Suprapubic skin (tissue), 4 donors: ENCODE measurements at places on chromosomes 7 and 10. TPM values are rescaled to one million over a fixed set of nuclear protein-coding genes. Genes with fewer than 3 reads are reported as not detected.

GRCh38 chr7:81080553-81080952, 161.7 kb upstream of the SEMA3C start:
- DNase-seq, result no peak
- H3K36me3 ChIP-seq, result no peaks in the 10 kb centered on the region
- no peaks in the 10 kb centered on the region for H3K4me1 ChIP-seq
- no peak overlapping the region for H3K4me3 ChIP-seq
- no peak overlapping the region for H3K27ac ChIP-seq
- no peaks in the 10 kb centered on the region for H3K27me3 ChIP-seq

DNA sequence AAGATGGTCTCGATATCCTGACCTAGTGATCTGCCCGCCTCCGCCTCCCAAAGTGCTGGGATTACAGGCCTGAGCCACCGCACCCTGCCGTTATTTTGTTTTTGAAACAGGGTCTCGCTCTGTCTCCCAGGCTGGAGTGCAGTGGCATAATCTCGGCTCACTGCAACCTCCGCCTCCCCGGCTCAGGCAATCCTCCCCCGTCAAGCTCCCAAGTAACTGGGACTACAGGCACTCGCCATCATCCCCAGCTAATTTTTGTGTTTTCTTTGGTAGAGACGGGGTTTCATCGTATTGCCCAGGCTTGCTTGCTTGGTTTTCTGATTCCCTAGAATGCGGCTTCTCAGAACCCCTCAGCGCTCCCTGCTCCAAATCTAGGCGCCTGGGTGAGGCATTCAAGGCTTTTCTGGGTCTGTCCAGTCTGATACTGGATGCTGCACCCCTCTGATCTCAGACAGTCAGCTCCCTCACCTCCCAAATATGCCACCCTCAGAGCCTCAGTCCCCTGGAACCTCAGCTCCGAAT, 1.3 kb downstream of the TFR2 start:
- peaks cover 20% of the 10 kb centered on the region for H3K27me3 ChIP-seq
- H3K36me3 ChIP-seq, result no peaks in the 10 kb centered on the region
- no peaks in the 10 kb centered on the region for H3K4me1 ChIP-seq

ZNF804B gene
- not detected for total RNA-seq

- no peaks in the 10 kb centered on the region for H3K36me3 ChIP-seq
- no peak for DNase-seq
- H3K4me1 ChIP-seq, result peaks cover 4% of the 10 kb centered on the region
- H3K27ac ChIP-seq, result no peak overlapping the region
These were observed 105.7 kb upstream of the INSIG1 start for GRCh38 chr7:155191901-155192478.

DNA sequence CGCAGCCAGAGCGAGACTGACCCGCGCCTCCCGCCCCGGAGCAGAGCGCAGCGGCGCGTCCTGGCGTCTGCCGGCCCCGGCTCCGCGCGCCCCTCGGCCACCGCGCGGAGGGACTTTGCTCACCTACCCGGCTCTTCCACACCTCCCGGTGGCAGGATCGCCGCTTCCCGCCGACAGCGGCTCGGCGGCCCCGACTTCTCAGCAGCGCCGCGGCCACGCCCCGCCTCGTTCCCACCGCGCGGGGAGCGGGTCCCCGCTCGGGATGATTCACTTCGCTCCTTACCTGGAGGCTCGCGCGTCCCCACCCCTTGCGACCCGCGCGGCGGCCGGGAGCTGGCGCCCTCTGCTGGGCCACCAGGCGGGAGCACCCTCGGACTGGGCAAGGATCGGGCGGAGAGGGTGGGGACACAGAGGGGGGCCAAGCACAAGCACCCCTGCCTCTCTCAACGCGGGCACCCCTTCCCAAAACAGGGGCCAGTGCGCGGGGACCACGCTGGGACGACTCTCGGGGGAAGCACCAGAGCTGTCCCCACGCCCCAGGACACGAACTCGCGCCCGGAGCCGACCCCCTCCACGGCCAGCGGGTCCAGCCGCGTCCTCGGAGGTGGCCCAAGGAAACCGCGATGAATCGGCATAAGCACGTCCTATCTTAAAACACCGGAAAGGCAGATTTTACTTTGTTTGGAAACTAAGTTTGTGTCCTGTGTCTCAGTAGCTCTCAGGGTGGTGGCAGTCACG, 101.0 kb upstream of the SVIL start:
- DNase-seq, result peak; percentile 91
- H3K27ac ChIP-seq, result peak overlapping the region; percentile 100
- no peaks in the 10 kb centered on the region for H3K36me3 ChIP-seq

DNA sequence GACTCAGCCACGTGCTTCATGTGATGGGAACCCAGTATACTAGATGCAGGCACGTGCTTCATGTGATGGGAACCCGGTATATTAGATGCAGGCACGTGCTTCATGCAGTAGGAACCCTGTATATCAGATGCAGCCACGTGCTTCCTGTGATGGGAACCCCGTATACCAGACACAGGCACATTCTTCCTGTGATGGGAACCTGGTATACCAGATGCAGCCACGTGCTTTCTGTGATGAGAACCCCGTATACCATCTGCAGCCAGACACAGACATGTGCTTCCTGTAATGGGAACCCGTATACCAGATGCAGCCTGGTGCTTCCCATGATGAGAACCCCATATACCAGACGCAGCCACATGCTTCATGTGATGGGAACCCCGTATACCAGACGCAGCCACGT, 44.0 kb downstream of the MGMT start:
- no peaks in the 10 kb centered on the region for H3K27me3 ChIP-seq
- no peaks in the 10 kb centered on the region for H3K4me1 ChIP-seq
- H3K36me3 ChIP-seq, result no peaks in the 10 kb centered on the region
- DNase-seq, result no peak
- H3K27ac ChIP-seq, result no peak overlapping the region
- no peak overlapping the region for H3K4me3 ChIP-seq

RABGEF1 gene
- 37.2 TPM for total RNA-seq

DNA sequence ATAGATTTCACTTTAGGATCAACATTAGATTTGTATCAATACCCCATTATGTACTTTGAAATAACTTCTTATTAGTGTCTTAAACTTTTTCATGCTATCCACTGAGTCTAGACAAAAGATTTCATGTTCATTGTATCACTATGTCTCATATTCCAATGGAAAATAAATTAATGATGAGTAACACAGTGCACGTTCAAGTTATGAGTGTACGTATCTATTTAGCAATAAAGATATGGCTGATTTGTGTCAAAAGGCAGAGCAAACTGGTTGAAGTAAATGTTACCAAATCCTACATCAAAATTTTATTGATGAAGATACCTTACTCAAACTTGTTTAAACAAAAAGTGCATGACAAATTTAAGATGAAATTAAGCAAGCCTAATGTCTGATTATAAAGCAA, 102.4 kb downstream of the SEMA3E start:
- H3K4me1 ChIP-seq, result peaks cover 2% of the 10 kb centered on the region
- H3K27ac ChIP-seq, result no peak overlapping the region
- no peaks in the 10 kb centered on the region for H3K27me3 ChIP-seq

DNA sequence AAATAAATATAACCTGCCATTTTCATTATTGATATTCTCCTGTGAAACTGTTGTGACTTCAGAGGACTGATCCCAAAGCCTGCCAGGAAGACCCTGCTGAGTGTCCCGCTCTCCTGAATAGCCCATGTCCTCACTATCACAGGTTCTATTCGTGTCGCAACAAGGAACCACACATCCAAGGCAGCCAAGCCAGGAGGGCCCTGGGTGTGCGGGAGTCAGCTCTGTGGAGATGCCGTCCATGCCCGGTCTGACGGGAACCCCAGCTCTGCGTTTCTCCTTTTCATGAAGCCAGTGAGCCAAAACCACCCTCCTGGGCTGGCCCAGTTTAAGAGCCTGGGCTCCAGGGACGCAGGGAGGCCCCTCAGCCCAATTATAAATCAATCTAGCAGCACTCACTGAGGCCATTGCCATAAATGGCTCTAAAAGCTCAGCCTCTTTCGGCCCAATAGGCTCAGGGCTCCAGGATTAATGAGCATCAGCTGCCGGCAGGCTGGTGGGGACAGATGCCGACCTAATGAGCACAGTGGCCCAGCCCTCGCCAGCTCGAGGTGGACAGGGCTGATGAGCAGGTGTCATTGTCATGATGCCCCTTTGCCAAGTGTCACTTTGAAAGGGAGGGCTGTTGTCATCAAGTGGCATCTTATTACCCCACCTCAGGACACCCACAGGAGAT, 177.9 kb downstream of the PLXNA4 start:
- H3K27me3 ChIP-seq, result no peaks in the 10 kb centered on the region
- H3K4me1 ChIP-seq, result peaks cover 30% of the 10 kb centered on the region
- H3K36me3 ChIP-seq, result no peaks in the 10 kb centered on the region
- no peak overlapping the region for H3K4me3 ChIP-seq
- DNase-seq, result no peak
- no peak overlapping the region for H3K27ac ChIP-seq

DNA sequence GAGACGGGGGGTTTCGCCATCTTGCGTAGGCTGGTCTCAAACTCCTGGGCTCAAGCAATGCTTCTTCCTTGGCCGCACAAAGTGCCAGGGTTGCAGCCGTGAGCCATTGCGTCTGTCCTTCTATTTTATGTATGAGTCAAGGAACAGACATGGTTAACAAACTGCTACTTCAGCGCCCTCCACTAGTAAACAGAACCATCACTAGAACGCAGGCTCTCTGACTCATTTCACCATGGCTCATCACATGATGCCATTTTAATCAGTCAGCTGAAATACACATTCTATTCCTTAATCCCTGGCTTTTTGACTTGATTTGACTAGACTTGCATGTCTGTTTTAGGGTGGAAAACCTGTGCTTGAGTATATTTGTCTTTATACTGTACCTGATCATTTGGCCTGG, 41.3 kb downstream of the CELF2 start:
- no peak overlapping the region for H3K4me3 ChIP-seq
- no peak for DNase-seq
- H3K27ac ChIP-seq, result no peak overlapping the region

DNA sequence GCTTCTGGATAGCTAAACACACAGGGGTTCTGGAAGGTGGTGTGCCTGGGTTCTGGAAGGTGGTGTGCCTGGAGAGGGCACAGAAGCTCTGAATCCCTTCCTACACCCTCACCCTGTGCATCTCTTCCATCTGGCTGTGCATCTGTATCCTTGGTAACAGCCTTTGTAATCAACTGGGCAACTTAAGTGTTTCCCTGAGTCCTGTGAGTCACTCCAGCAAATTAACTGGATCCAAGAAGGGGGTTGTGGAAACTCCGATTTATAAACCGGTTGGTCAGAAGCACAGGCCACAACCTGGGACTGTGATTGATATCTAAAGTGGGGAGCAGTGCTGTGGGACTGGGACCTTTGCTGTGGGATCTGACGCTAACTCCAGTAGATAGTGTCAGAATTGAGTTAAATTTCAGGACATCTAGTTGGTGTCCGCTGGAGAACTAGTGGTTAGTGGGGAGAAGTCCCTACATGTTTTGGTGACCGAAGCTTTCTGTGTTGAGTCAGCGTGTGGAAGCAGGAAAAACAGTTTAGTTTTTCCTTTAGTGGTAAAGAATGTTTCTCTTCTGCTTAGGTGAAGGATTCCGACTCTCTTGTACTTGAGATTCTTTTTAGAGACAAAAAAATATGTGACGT, 228.1 kb downstream of the BMPER start:
- no peak overlapping the region for H3K4me3 ChIP-seq
- H3K27me3 ChIP-seq, result no peaks in the 10 kb centered on the region
- H3K27ac ChIP-seq, result no peak overlapping the region

GRCh38 chr7:65216469-65216868, 157.2 kb upstream of the ZNF92 start:
- DNase-seq, result no peak
- H3K27me3 ChIP-seq, result no peaks in the 10 kb centered on the region
- H3K27ac ChIP-seq, result no peak overlapping the region
- no peaks in the 10 kb centered on the region for H3K4me1 ChIP-seq

GRCh38 chr10:69428165-69428564, 11.4 kb upstream of the TACR2 start:
- DNase-seq, result no peak
- H3K27me3 ChIP-seq, result no peaks in the 10 kb centered on the region
- no peak overlapping the region for H3K4me3 ChIP-seq

PTF1A gene
- total RNA-seq, result not detected

DNA sequence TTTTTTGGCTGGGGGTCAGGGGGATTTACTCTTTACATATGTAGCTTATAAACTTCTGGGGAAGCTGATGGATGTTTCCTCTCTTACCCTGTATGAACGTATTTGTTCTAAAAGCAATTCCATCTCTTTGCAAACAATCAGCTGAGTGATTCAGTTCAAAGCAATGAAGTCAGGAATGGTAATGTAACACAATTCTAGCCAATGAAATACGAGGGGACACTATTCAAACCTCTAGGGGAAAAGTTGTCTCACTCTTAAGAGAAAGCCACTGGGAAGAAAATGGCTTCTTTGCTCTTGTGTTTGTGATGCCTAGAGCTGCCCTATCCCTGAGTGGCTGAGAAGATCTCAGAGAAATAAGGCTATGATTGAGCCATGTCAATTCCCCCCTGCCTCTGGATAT, 134.8 kb upstream of the SEMA3C start:
- no peaks in the 10 kb centered on the region for H3K4me1 ChIP-seq
- no peak overlapping the region for H3K27ac ChIP-seq
- no peaks in the 10 kb centered on the region for H3K36me3 ChIP-seq
- H3K4me3 ChIP-seq, result no peak overlapping the region

OR9A2 gene
- 0.64 TPM for total RNA-seq

GPR22 gene
- total RNA-seq, result not detected

ANLN gene
- 20.5 TPM for total RNA-seq

DNA sequence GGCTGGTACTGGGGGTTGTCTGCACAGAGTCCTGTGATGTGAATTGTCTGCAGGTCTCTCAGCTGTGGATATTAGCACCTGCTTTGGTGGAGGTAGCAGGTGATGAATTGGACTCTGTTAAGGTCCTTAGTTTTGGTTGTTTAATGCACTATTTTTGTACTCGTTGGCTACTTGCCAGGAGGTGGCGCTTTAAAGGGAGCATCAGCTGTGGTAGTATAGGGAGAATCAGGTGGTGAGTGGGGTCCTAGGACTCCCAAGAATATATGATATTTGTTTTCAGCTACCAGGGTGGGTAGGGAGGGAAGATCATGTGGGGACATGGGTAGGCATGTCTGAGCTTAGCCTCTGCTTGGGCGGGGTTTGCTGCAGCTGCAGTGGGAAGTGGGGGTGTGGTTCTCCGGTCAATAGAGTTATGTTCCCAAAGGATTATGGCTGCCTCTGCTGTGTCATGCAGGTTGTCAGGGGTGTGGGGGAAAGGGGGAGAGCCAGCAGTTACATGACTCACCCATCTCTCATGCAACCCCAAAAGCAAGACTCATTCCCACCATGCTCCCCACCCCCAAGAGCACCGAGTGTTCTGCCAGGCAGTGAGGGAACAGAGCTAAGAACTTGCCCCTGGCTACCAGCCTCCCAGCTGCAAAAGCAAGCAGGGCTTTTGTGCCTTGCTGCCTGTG, 53.7 kb upstream of the ZNF273 start:
- peak overlapping the region; percentile 1 for H3K4me3 ChIP-seq
- H3K4me1 ChIP-seq, result peaks cover 20% of the 10 kb centered on the region
- peak overlapping the region; percentile 79 for H3K27ac ChIP-seq

PRLHR gene
- not detected for total RNA-seq

GRCh38 chr7:29611941-29612544, 48.4 kb downstream of the PRR15 start:
- no peak overlapping the region for H3K4me3 ChIP-seq
- no peak for DNase-seq
- peaks cover 33% of the 10 kb centered on the region for H3K4me1 ChIP-seq
- no peak overlapping the region for H3K27ac ChIP-seq
